ENCODE measurements at places on chromosomes 2 and 18.

GRCh38 chr2:120743657-120744056, 8.0 kb downstream of the GLI2 start:
- no peak for DNase-seq

GRCh38 chr2:77737236-77737635, 215.1 kb upstream of the LRRTM4 start:
- no peak for DNase-seq

DNA sequence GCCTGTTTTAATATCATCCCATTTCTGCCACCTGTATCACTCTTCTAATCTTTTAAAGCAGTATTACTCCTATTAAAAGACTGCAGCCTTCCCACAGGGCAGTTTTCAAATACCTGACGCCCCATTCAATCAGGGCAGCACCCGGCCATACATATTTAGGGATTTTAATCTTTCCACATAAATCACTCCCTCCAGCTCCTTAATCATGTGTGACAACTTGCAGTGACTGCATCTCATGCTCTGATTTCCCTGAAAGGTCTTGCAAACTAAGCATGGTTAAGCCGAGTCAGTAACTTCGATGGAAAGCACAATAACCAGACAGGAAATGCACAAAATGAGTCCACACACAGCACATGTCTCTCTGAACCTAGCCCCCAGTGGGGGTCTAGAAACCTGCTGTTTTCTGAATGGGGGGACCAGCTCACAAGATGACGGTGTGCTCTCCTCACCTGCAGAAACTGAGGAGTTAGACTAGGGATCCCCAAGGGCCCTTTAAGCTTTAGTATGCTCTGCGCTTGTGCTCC, 116.9 kb upstream of the CREB1 start:
- no peak for DNase-seq

DNA sequence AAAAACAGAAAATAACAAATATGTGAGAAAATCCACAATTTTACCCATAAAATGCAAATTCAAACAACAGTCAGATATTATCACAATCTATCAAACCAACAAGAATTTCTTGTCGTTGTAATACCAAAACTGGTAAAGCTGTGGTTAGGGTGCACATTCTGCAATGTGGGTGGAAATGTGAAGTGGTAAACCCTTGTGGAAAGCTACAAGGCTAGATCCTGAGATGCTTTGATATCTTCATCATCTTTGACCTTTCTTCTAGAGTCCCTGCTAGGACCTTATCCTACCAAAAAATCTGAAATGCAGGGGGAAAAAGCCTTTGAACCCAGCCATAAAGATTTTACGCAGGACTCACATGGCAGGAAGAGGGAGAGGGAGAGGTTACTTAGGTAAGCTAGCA, 17.2 kb upstream of the ATG16L1 start:
- DNase-seq = no peak

DNA sequence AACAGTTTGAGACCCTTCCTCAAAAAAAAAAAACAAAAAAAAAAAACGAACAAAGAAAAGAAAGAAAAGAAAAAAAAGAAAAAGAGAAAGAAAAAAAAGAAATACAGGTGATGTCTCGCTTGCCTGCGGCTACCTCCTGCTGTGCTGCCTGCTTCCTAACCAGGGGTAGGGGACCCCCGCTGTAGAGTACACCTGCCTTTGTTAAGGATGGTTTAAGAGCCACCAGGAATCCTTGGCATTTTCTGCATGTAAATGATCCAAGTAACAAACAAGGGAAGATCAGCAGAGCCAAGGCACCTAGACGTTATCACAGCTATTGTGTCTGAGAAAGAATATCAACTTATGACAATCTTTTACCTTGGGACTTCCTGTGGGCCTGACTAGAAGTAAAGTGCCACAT, 856.8 kb upstream of the GCFC2 start:
- no peak for DNase-seq

DNA sequence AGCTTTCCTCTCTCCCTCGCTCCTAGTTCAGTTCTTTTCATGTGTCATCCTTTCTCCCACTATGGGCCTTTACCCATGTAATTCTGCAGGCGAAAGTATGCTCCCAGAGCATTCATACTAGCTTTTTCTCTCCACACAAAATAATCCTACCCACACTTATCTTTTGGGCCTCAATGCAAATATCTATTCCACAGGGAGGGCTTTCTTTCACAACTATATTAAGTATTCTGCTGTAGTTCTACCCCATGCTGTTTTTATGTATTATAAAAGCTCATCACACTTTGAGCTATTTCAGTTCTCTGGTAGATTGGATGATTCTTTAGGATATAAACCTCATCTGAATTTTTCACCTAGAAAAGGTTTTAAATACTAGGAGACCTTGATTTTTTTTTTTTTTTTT, 774.6 kb upstream of the CRIM1 start:
- DNase-seq = no peak

DNA sequence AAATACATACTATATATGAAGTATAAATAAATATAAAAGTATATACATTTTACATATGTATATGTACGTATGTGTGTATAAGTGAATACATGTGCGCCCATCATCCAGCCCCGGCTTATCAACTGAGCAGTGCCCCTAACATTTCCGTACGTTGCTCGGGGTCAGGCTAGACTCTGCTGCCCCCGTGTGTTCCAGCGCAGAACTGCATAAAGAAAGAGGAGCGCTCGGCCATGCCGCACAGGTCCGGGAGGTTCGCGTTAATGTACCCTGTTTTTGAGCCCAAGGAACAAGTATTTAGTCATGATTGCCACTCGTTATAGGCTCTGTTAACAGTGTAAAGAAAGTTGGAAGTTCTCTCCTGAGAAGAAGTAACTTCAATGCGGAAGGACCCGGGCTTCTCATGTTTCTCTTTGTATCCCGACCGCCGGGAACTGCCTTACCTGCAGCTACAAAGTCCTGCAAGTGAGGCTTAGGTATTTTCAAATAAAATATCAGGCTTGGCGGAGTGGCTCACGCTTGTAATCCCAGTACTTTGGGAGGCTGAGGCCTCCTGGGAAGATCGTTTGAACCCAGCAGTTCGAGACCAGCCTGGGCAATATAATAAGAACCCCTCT, 55.7 kb downstream of the CD8B2 start:
- peak; percentile 48 for DNase-seq

GRCh38 chr2:128775914-128776285, 457.2 kb upstream of the HS6ST1 start:
- DNase-seq = no peak
